Stimulated activated naive CD4-positive, alpha-beta T cell treated with Interleukin-2 at 50 U/mL for 16 hours (primary cell): ENCODE measurements at places on chromosomes 3 and 15.
A peak's percentile ranks its signal among the peaks of the same experiment; 100 is the strongest.

GRCh38 chr3:42719002-42719401, 16.4 kb upstream of the HHATL start:
- DNase-seq = no peak

- DNase-seq = no peak
Measured at GRCh38 chr15:99452728-99453636, 112.8 kb upstream of the MEF2A start.

DNA sequence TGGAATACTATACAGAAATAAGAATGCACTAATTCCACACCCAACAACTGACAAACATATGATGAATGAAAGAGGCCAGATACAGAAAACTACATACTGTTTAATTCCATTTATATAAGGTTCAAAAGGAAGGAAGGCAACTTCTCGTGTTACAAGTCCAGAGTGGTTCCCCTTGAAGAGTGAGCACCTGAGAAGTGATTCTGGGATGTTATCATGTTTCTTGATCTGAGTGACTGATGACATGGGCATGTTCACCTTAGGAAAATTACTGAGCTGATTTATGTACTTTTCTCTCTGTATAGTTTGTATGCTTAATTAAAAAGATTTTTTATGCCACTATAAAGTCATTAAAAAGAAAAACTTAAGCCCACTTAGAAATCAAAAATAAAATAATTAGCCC, 13.6 kb downstream of the CCDC12 start:
- DNase-seq = no peak

GRCh38 chr15:90388462-90389380, 679 bp downstream of the IQGAP1 start:
- peak; percentile 42 for DNase-seq

DNA sequence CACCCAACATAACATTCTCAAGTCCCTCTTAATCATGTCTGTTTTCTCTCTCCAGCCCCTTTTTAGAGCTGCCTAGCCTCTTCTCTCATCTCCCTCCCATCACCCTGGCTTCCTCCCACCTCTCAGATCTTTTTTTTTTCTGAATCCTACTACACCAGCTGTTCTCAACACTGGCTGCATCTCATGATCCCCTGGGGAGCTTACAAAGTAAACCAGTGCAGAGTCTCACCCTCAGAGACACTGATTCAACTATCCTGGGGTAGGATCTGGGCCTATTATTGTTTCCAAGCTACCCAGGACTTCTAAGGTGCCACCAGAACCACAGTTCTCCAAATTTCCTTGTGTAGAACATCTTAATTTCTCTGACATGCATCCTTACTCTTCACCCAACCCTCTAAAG, 50.3 kb upstream of the ACAN start:
- no peak for DNase-seq

- DNase-seq = no peak
Measured at GRCh38 chr3:194632809-194633348, 340 bp downstream of the TMEM44 start.

DNA sequence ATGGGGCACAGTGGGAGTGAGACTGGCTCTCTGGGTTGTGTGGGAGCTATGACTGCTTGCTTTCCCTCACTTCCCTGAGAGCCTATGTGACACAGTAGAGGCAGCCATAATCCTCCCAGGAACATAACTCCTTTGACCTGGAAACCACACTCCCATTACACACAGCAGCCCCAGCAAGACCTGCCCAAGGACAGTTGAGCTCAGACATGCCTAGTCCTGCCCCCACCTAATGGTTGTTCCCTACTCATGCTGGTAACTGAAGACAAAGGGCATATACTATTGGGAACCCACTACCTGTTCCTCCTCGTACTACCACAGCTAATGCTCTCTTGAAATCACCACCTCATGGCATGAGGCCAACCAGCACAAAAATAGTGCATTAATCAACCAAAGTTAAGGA, 550.4 kb upstream of the ARPP21 start:
- DNase-seq = no peak

- DNase-seq = no peak
Measured at GRCh38 chr3:45701172-45701867, 12.1 kb downstream of the SACM1L start.

DNA sequence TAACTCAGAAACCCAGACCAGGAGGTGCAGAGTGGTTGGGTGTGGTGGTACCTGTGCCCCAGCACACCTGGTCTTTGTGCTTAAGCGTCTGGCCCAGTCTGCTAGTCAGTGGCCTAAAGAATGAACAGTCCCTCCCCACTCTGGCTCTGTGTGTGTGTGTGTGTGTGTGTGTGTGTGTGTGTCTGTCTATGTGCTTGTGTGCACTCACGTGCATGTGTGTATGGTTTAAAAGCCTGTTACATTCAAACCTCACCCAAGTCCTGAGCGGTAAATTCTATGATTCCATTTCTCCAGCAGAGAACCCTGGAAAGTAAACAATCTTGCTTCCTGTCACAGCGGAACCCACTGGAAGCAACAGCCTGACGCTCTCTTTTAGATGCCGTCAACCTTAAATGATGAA, 34.2 kb downstream of the EDEM1 start:
- no peak for DNase-seq

- DNase-seq = peak; percentile 72
Measured at GRCh38 chr15:75578948-75579920, at the start of gene PTPN9. PTPN9 (minus strand) TSS chr15:75579315; CDS start chr15:75578776, 539 bp downstream.

DNA sequence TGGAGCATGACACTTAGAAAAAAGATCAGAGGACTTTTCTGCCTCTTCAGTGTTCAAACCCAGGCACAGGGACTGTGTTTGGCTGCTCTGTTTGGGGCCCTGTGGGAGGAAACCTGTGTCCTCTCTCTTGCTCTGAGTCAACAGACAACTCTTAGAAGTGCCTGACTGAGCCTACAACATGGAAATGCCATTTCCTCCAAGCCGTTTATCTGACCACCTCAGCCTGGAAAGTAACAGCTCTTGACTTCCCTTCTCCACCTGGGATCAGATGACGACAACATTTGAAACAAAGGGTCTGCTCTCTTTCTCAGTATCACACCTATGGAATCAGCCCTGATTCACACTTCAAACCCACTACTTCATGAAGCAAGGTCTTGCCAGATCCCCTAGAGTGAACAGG, 91.3 kb upstream of the CTDSPL start:
- no peak for DNase-seq

DNA sequence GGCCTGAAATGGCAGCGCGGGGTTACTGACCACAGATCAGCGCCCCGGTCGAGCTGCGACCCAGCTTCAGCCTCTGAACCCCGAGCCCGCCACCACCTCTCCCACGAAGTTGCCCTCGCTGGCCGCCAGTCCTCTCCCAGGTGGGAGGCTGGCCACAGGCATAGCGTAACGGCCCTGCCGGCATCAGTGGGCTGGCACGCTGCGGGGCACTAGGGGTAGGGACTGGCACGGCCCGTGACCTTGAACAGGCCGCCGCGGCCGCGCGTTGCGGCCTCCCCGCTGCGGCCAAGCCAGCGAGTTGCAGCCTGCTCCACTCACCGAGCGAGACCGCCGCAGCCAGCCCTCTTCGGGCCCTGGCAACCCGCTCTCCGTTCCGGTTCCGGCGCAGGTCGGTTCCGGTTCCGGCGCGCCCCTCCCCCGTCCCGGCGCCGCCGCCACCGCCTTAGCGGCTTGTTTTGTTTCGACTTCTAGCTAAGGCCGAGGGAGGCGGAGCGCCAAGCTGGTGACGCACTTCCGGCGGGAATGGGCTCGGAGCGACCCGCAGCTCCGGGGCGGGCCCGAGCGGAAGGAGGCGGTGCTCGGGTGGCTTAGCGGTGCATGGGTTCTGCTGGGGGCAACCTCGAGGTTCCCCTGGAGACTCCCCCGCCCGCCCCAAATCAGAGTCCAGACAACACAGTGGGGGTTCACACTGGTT, at the start of gene USP19:
Gene USP19 (minus strand): TSS at position 386 of the 694 bp plus-strand sequence. CDS start 1,678 bp downstream, outside the sequence.
- DNase-seq = peak; percentile 92

GRCh38 chr3:127052121-127052561, 69.2 kb downstream of the PLXNA1 start:
- no peak for DNase-seq

- no peak for DNase-seq
Measured at GRCh38 chr3:71056327-71056726, 527.2 kb downstream of the FOXP1 start.

GRCh38 chr15:78711638-78712037, 70.6 kb upstream of the CHRNB4 start:
- no peak for DNase-seq

GRCh38 chr3:160129459-160130061, 95.7 kb upstream of the C3orf80 start:
- no peak for DNase-seq

DNA sequence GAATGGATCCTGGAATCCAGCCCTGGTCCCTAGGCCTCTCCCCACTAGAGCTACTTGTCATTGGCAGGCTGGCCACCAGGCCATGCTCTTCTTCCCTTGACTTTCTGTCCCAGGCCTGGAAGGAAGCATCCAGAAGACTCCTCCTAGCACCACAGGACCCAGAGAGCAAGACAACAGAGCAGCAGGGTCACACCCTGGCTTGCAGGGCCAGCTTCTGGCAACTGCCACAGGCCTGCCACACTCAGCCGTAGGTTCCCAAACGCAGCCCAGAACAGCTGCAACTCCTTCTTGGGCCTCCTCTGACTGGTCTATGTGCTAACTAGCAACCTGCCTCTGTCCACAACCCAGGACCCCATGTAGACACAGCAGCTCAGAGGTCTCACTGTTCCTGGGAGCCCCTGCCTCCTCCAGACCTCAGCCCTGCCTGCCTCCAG, 36.8 kb upstream of the RPL32 start:
- DNase-seq = no peak
